Tongue (tissue), 3 donors: ENCODE measurements at places on chromosomes 6 and 20. TPM values are rescaled to one million over a fixed set of nuclear protein-coding genes. Genes with fewer than 3 reads are reported as not detected.

CST5 gene
- not detected for total RNA-seq

DNA sequence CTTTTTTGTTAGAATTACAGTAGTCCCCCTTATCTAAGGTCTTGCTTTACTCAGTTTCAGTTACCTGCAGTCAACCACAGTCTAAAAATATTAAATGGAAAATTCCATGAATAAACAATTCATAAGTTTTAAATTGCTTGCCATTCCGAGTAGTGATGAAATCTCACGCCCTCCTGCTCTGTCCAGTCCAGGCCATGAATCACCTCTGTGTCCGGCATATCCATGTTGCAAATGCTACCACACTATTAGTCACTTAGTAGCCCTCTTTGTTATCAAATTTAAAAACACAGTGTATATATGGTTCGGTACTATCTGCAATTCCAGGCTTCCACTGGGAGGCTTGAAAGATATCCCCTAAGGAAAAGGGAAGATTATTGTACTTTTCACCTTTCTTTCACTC is 164.6 kb upstream of the FAM83B start:
- DNase-seq = no peak

- DNase-seq = no peak
Observed at GRCh38 chr6:136303516-136303915, 13.9 kb upstream of the BCLAF1 start.

SSTR4 gene
- total RNA-seq = not detected

GRCh38 chr20:56429502-56429901 is 17.4 kb downstream of the CASS4 start:
- no peak for DNase-seq

DNA sequence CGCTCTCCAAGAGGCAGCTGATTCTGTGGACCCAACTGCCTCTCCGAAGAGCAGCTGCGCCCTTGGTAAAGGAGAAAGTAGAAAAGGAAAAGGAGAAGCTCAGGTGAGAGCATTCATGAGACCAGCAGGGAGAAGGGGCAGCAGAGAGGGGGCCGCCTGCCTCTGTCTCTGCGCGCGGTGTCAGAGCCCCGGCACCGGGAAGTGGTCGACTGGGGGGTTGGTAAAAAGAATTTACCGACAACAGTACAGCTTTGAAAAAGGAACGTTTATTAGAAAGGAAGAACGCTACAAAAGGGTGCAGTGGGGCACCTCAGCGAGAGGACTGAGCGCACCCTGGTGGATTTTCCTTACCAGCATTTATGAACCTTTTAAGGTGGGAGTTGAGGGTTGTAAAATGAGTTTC is 61.9 kb downstream of the GPR6 start:
- peak; percentile 37 for DNase-seq

DNA sequence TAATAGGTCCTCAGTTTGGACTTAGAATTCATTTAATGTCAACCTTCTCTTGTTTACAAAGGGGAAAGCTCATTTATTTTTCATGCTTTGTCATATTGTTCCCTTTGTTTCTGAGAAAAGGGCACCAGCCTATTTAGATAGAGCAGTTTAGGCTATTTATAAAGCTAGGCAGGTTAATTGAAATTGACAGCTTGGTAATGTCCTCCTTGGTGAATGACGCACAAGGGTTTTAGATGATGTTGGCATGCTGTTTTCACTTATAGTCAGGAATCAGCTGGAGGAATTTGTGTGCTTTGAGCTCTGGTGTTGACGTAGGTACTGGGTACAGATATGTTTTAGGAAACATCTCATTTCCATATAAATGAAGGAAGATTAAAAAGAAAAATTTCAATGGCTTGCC is 45.2 kb downstream of the BCKDHB start:
- DNase-seq = no peak

ECT2L gene
- 0.31 TPM for total RNA-seq

GRCh38 chr6:74182992-74183391 is 487.0 kb downstream of the CD109 start:
- DNase-seq = no peak
